HepG2 (cell line): ENCODE measurements at places on chromosomes 12 and 14. TPM values are rescaled to one million over a fixed set of nuclear protein-coding genes. Genes with fewer than 3 reads are reported as not detected.

The TARBP2 gene
- polyA plus RNA-seq, result 47.0 and 49.2 TPM in 2 replicates

DNA sequence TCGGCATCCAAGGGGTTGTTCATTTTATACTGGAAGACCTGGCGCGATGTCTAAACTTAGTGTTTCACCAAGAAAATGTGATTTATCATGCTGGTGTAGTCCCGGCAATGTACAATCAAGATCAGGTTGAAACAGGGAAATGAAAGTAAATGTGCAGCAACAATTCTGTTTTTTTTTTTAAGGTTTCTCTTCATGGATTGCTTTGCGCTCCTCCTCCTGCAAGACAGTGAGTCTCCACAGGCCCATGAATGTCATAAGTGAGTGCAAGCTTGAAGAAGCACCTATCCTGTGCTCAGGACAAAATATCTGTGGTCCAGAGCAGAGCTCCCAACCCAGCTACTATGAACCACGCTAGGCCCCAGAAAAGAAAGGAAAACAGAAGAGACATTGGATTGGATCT is 143.4 kb downstream of the KCNK10 start:
- no peak for DNase-seq

DNA sequence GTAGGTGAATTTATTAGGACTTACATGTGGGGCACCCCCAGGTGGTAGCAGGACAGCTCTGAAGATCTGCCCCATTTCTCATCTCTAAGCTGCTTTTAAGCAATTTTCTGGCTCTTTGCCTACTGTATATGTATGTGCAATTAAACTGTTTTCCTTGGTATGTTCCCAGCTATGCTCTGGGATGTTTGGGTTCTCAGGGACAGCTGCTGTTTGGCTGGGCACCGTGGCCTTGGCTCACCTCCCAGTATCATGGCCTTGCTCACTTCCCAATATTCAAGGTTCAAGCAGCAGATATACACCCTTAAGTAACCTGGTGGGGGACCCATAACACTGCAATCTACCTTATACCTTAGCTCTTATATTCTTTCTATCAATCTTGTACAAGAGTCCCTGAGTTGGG is 53.7 kb upstream of the KITLG start:
- no peak for DNase-seq

The SLC39A2 gene
- 0.05 and 0.08 TPM in 2 replicates for polyA plus RNA-seq

The OTOGL gene
- polyA plus RNA-seq, result not detected in 2 replicates

DNA sequence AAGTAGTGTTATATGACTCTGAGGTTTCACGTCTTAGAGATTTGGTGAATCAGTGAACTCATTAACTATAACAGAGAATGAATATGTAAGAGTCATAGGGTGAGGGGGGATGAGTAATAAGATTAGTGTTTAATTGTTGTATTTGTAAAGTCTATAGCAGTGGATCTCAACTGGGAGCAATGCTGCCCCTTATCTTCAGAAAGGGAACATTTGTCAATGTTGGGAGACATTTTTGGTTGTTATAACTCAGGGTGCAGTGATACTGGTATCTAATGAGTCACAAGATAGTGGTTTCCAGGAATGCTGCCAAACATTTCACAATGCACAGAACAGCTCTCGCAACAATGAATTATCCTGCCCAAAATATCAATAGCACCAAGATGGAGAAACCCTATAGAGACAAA is 1193.7 kb downstream of the GALC start:
- DNase-seq, result peak; percentile 72

DNA sequence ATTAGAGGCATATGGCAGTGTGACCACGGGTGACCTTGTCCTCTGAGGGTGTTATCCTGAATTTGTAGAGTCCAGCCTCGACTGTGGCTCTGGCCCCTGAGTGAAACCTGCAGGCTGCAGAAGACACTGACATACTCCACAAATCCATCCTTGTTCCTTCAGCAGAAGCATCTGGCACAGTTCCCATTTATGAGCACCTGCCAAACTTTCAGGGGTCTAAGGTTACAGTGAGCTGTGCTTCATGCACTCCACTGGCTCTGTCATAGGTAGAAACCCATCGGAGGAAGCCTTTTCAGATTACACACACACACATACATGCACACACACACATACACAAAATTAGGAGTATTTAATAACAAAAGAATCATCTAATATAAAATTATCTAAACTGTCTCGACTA is 13.6 kb upstream of the NUAK1 start:
- no peak for DNase-seq

The MYF6 gene
- not detected in 2 replicates for polyA plus RNA-seq

DNA sequence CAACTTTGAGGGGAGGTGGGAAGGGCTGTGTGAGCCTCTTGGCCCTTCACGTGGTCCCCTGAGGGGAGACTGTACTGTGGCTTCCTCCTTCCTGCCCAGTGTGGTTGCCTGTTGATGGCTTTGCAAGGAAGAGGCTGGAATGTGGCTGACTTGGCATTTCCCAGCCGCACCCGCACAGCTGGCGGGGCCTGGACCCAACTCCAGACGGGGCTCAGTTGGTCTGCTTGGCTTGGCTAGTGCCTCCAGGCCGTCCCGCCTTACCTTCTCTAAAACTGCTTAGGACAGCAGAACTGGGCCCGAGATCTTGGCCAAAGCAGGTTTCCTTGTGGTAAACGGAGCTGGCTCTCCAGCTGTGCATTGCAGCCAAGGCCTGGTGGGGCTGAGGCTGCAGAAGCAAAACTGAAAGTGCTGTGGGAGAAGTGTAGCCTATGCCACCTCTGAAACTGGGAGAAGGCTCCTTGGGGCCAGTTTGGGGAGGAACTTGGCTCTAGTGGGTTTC is 139.5 kb downstream of the SMOC1 start:
- DNase-seq, result no peak

DNA sequence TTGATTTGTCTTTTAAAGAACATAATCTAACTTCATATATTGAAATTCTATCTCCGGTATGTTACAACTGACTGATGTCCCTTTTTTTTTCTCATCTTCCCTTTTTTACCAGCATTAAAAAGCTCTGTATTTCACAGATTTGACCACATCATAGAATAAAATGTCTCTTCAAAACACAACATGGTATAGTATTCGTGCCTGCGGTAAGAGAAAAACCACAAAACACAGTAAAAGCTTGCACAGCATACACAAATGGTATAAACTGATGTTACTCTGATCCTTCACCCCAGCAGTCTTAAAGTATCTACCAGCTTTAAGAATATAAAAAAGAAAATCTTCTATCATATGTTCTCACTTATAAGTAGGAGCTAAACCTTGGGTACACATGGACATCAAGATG is 83.4 kb downstream of the HECTD1 start:
- no peak for DNase-seq

GRCh38 chr12:131386781-131387180 is 324.1 kb upstream of the SFSWAP start:
- DNase-seq, result no peak

DNA sequence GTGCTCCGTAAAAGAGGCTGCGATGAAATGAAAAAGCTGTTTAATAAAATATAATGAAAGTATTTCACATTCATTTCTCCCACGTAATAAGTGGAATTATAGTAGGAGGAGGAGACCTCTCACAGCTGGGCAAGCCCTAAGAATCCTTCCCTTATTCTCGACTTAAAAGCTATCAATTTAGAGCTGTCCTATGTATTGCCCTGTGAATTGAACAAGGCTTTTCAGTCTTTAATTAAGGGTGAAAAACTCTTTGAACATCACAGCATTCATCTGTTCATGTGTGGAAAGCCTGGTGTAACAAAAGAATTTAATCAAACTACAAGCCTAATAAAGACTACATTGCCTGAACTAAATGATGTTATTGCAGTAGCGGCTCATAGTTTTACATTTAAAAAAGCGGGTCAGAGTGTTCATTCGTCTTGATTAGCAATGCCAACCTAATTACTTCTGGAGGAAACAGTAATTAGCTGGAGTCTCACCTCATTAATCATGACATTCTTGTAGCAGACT is 142.0 kb downstream of the ETNK1 start:
- DNase-seq, result no peak

DNA sequence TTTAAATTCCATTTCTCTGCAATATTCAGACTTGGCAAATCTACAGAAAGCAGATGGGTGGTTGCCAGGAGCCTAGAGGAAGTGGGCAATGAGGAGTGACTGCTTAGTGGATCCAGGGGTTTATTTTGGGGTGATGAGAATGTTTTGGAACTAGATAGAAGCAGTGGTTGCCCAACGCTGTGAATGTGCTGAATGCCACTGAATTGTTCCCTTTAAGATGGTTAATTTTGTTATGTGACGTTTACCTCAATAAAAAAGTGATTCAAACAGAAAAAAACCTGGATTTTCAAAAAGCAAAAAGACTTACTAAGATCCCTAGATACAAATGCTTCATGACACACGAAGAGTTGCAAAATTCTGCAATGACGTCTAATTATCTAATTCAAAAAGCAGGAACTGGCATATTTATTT is 34.2 kb downstream of the DAO start:
- no peak for DNase-seq

GRCh38 chr12:85179680-85180270 is 100.2 kb upstream of the ALX1 start:
- DNase-seq, result no peak

- DNase-seq, result no peak
Observed at GRCh38 chr12:5318874-5319273, 113.0 kb upstream of the NTF3 start.

The NDRG2 gene
- polyA plus RNA-seq, result 143 and 189 TPM in 2 replicates

The PLEKHG7 gene
- polyA plus RNA-seq, result not detected in 2 replicates

DNA sequence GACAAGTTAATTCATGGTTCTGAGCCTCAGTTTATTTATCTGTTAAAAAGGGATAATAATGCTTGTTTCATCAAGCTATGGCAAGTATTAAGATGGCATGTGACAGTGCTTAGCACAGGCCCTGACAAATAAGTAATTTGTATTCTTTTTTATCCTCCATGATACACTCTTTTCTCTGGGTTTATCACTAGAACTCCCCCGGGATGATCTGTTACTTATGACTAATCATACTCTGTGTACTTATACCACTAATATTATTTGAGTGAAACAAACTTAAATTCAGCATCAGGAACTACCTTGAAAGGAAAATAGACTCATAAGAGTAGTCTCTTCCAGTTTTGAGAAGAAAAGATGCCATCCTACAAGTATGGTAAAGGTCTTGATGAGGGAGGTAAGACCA is 283.8 kb downstream of the PAWR start:
- DNase-seq, result no peak

GRCh38 chr12:6029401-6029800 is 84.3 kb upstream of the ANO2 start:
- DNase-seq, result no peak

The TXNRD1 gene
- 54.0 and 56.7 TPM in 2 replicates for polyA plus RNA-seq

DNA sequence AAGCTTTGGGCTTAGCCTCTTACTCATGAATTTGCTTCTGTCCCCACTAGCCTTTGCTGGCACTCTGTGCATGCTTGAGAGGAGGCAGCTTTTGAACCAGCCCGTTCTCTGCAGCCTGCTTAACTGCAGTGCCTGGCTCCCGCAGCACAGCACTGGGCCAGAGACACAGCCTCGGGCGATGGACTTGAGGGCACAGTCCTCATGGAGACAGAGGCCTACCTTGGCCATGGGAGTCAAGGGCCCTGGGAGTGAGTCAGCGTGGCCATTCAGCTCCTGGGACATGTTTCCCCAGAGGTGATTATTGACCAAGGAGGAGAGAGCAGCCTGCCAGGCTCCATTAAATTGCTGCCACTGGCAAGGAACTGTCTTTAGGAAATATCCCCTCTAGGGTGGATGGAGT is 93.5 kb downstream of the SMOC1 start:
- no peak for DNase-seq

DNA sequence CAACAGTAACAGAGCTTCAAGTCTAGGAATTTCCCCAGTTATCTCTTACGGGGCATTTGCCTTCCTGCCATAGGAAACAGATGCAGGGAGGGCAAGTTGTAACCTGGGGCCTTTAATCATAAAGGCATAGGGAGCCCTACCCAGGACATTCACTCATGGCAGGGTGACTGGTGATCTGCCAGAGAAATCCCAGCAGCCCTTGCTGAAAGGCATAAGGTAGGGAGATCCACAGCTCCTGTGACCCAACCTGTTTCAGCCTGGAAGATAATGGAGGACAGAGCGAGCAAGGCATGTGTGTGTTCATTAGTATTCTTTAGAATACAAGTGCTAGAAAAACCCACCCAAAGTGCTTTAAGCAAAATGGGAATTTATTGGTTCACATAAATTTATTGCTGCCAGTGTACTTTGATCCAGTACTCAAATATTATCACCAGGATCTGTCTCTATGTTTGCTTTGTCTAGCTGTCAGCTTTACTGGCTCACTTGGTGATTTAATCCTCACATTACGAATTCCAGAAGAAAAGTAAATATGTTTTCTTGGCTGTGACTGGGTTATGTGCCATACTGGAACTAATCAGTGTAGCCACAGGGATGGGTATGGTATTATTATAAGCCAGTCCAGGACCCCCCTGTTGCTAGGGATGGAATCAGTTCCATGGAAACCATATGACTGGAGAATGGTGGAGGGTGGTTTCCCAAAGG is 21.1 kb upstream of the AKAP6 start:
- DNase-seq, result peak; percentile 77

The GPR135 gene
- polyA plus RNA-seq, result 0.46 and 0.52 TPM in 2 replicates

DNA sequence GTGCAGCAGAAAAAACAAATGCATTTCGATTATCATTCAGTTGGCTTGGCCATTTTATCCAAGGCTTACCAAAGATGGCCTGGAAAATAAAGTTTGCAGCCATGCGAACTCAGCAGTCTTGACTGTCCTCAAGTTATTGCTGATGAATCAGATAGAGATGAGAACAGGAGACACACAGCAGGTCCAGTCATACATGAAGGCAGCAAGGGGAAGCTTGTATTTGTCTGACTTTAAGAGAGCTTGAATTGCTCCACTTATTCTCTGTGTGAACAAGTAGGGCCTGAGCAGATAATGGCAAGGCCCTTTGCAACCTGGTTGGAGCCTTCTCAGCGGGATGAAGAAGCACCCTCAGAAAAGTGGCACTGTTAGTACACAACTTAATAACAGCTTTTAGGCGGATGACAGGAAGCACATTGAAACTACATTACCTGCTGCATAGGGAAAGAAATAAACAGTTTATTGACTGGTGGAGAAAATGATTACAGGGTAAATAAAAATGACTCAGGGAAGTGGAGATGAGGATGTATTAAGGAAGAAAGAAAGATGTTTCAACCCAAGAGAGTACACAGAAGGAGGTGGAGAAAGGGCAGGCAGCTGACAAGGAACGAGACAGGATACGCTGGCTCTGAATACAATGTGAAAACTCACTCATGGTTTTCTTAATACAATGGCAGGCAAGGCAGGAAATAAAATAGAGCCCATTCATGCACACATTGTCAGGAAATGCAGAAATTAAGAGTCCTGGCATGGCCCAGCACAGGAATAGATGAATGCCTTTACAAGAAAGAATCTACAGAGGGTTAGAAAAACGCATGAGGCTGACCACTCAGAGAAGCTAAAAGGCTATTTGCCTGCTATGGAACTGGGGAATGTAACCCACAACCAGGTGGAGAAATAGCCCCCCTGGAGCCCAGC is 128.4 kb downstream of the GALC start:
- DNase-seq, result no peak

DNA sequence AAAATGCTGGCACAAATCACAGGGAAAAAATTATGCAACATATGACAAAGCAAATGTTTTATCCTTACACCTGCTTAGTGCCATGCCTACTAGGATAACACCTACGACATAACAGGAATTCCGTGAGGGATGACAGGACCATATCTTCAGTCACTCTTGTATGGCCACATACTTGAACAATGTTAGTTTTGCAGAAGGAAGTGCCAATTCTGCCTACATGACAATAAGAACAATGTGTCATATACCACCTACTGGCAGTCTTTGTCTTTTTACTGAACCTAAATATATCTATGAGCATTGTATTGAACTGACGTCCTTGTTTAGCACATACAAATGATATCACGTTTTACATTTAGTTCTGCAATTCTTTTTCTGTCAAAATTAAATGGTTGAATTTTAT is 234.0 kb downstream of the ADAMTS20 start:
- no peak for DNase-seq

- DNase-seq, result peak; percentile 30
Observed at GRCh38 chr12:15899282-15899870, 11.8 kb upstream of the DERA start.

- DNase-seq, result peak; percentile 32
Observed at GRCh38 chr12:94710933-94711332, 60.6 kb upstream of the TMCC3 start.
